ENCODE measurements at places on chromosomes 6 and 20. TPM values are rescaled to one million over a fixed set of nuclear protein-coding genes. Genes with fewer than 3 reads are reported as not detected.

FERMT1 gene
- 0.74 TPM for polyA plus RNA-seq

MEI4 gene
- not detected for polyA plus RNA-seq

MAPK13 gene
- polyA plus RNA-seq = 12.1 TPM

HSPA1L gene
- 1.0 TPM for polyA plus RNA-seq

PHACTR1 gene
- polyA plus RNA-seq = 3.2 TPM

NNAT gene
- 4.0 TPM for polyA plus RNA-seq

SMIM29 gene
- polyA plus RNA-seq = 15.6 TPM

NKAPL gene
- 2.4 TPM for polyA plus RNA-seq

C6orf58 gene
- polyA plus RNA-seq = 0.07 TPM

SOBP gene
- 10.8 TPM for polyA plus RNA-seq
